Left lung (tissue), 14 donors: ENCODE measurements at places on chromosomes 12 and 14. TPM values are rescaled to one million over a fixed set of nuclear protein-coding genes. Genes with fewer than 3 reads are reported as not detected.

DNA sequence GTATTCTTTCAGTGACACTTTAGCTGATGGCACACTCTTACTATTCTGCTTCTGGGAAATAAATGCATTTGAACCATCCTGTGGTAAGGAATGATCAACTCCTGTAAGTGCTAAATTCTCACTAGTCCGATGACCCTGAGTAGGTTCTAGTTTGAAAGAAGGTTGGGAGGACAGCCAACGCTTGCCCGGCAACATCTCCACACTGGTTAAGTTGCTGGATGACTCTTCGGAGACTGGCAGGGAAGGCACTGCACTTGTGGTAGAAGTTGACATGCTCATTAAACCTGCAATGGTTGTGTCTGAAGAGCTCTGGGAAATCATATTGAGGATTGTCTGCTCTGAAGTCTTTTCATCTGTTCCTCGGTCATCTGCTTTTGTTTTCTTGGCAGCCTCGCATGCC lies 12.0 kb upstream of the KANSL2 start:
- DNase-seq = no peak

- peak; percentile 68 for DNase-seq
Measured at GRCh38 chr12:64679487-64680001, 69.2 kb downstream of the RASSF3 start.

- DNase-seq = no peak
Measured at GRCh38 chr14:90742729-90743128, 73.5 kb downstream of the TTC7B start.

Gene GALNT8
- polyA plus RNA-seq = 0.95 TPM

Gene CEBPE
- not detected for polyA plus RNA-seq

GRCh38 chr12:104816845-104817503 lies 141.1 kb downstream of the SLC41A2 start:
- DNase-seq = no peak

GRCh38 chr14:92040431-92041051 lies 682 bp upstream of the TRIP11 start:
- DNase-seq = no peak
